Osteocyte (in vitro differentiated cells): ENCODE measurements at places on chromosomes 2 and 18.

DNA sequence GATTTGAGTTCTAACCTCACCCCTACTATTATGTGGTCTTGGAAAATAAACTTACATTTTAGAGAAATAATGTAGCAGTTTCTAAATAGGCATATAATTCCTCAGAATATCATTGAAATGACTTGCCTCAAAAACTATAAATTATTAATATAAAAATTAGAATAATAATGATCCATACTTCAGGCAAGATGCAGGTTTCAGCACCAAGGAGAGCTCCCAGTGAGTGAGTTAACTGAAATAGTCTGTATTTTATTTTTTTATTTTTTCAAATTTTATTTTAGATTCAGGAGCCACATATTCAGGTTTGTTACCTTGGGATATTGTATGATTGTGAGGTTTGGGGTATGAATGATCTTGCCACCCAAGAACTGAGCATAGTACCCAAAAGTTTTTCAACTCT lies 472.2 kb upstream of the DCC start:
- DNase-seq: no peak

DNA sequence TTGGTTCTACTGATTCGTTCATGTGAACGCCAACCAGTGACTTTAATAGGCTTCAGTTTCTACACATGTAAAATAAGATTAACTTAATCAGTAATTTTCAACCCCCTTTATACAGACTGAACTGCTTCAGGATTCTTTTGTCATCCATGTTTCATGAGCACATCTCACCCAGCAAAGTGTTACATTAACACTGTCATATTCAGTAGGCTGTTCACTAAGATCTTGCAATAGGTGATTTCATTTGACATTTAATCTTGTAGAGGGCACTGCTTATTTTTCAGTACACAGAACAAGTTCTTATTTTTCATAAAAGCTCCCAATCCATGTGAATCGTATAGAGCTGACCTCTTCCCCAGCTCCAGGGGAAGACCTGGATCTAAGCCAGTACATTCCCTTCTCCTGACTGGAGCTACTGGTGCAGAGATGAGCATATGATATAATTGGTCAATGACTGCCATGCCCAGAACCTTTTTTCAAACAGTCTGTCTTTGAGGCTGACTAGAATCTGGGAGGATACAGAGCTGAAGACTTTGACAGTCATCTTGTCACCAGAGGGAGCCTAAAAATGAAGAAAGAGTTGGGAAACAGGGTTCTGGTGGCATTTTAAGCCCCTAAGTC lies 72.2 kb upstream of the CHRNA1 start:
- no peak for DNase-seq

DNA sequence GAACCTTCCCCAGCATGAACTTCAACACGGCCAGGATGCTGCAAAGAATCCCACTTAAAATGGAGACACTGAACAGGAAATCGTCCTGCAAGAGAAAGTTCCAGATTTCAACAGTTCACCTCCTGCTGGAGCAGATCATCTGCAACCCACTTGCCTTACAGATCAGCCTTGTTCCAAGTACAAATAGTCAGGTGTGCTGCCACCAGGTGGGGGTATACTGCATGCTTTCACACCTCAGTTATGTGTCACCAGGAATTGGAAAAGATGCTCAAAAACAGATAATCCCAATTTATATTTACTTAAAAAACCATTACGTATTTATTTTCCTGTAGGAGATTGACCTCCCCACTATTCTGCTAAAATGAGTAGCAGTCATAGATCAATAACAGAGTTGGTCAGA lies 212.3 kb downstream of the MGAT5 start:
- DNase-seq: no peak

- DNase-seq: no peak
Measured at GRCh38 chr2:85642725-85643124, 25.3 kb downstream of the SFTPB start.
